ENCODE measurements at places on chromosomes 7 and 10. TPM values are rescaled to one million over a fixed set of nuclear protein-coding genes. Genes with fewer than 3 reads are reported as not detected.
A peak's percentile ranks its signal among the peaks of the same experiment; 100 is the strongest.

GRCh38 chr10:11520892-11521291 lies 90.6 kb downstream of the USP6NL start:
- no peak for DNase-seq

DNA sequence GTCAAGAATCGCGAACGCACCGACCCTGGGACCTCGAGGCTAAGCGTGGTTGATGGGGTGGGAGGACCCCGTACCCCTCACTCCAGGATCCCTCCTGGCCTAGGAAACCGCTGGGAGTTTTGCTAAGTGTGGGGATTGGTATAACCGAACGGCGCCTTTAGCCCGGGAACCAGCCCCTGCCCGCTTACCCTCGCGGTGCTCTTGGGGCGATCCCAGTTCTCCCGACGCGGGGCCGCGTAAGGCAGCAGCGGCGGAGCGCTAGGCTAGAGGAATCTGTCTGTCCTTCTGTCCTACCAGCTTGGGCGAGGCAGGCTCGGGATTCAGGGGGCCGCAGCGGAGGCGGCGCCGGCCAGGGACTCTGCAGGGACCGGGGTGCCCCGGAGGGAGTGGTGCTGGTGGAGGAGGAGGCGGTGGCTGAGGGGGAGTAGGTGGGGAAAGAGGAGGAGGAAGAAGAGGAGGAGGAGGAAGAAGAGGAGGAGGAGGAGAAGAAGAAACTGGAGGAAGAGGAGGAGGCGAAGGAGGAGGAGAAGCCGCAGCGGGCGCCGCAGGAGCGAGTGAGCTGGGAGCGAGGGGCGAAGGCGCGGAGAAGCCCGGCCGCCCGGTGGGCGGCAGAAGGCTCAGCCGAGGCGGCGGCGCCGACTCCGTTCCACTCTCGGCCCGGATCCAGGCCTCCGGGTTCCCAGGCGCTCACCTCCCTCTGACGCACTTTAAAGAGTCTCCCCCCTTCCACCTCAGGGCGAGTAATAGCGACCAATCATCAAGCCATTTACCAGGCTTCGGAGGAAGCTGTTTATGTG lies 439 bp upstream of the EMX2 start:
- peak; percentile 92 for DNase-seq

- DNase-seq, result no peak
Measured at GRCh38 chr7:50538478-50538877, 26.7 kb downstream of the DDC start.

GRCh38 chr10:113854761-113855588 lies 514 bp downstream of the NHLRC2 start:
- DNase-seq, result peak; percentile 50

GRCh38 chr10:73809061-73809818 lies 2.2 kb downstream of the NDST2 start:
- DNase-seq, result no peak

- DNase-seq, result no peak
Measured at GRCh38 chr10:104472505-104472904, 118.9 kb downstream of the CFAP58 start.

GRCh38 chr7:75992083-75992755 lies 2.2 kb downstream of the TMEM120A start:
- DNase-seq, result no peak

- no peak for DNase-seq
Measured at GRCh38 chr7:157035302-157035701, 24.8 kb upstream of the MNX1 start.

GRCh38 chr10:132993271-132994184 lies 51.2 kb upstream of the CFAP46 start:
- no peak for DNase-seq

GRCh38 chr7:36129048-36129534 lies 24.0 kb upstream of the EEPD1 start:
- DNase-seq, result no peak

DNA sequence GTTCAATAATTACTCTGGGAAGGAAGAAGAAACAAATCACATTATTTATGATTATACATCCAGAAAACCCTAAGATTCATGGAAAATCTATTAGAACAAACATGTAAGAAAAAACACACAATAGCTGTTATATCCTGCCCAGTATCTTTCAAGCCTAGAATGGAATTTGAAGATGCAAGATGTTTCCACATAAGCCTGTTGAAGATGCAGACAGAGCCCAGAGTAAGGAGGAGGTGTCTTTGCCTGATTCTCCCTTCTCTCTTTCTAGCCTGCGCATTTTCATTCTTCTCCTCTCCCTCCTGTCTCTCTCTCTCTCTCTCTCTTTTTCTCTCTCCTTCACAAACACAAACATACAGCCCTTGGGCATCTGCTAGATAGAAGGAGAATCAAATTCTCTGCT lies 170.1 kb upstream of the INHBA start:
- DNase-seq, result no peak

DNA sequence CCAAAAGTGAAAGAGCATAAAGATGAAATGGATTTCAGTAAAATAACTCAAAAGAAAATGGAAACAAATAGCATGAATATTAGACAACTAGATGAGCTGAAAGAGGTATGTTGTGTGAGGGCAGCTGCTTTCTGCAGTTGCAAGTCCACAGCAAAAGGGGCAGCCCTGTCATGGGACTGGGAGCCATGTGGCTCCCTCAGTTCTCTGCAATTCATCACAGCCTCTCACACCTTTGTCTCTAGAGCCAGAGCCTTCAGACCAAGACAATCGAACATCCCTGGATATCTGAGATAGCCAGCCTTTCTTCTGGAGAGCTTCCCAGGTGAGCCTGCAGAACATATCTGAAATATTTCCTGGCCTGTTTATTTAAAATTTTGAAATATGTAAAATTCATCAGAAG lies 538.7 kb downstream of the REEP3 start:
- no peak for DNase-seq

- no peak for DNase-seq
Measured at GRCh38 chr7:92336662-92337340, 91.0 kb downstream of the ANKIB1 start.

DNA sequence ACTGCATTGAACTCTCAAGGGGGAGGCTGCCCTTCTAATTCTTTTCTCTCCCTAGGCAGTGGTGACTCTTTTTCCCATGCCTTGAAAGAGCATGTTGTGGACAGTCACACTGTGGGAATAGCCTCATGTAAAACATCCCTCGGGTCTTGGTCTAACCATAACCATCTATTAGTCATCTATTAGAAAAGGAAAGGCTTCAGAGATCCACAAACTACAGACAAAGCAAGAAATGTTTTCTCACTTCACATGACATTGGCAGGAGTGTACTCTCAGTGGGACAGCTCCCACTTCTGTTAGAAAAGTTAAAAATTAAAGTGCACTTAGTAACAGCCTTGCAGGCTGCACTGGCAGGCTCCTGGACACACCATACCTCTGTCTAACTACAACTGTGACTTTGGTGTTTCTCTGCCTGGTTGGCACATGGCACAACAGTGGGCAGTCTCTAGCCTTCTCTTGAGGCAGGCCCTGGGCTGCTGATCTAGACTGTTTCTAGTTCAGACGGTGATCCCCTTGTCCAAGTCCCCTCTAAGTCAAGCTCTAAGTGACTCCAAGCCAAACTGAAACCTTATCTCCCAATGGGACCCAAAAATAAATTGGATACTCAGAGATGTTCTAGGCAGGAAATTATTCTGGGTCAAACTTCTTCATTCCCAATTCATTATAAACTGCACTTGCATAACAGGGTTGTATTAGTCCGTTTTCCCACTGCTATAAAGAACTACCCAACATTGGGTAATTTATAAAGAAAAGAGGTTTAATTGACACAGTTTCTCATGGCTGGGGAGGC lies 57.9 kb upstream of the ITGB1 start:
- no peak for DNase-seq

DNA sequence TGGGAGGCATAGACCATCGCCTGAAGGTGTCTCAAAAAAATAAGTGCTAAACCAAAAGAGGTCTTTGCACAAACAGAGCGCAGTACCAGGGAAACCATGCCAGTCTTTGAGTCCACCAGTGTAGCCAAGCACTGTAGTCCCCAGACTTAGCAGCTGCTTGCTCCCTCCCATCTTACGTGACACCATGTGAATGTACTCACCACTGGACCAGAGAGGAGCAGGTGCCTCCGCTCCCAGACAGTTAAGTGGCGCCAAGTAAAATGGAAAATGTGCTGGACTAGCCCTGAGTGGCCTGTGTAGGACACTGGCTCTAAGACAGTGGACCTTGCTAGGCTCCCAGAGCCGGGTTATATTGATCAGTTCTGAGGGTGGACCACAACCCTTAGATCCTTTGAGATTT lies 47.7 kb upstream of the PLEKHA1 start:
- DNase-seq, result no peak

- no peak for DNase-seq
Measured at GRCh38 chr7:46572691-46573090, 651.6 kb upstream of the IGFBP3 start.

- DNase-seq, result no peak
Measured at GRCh38 chr7:16851829-16852228, 30.0 kb downstream of the AGR3 start.

Gene THSD7A
- polyA plus RNA-seq, result 57.5 TPM

Gene ARHGAP12
- polyA plus RNA-seq, result 30.5 TPM

Gene LRRN3
- 3.3 TPM for polyA plus RNA-seq

Gene INA
- polyA plus RNA-seq, result 0.18 TPM

Gene HOXA13
- not detected for polyA plus RNA-seq

Gene STOX1
- polyA plus RNA-seq, result 9.5 TPM

Gene SEMA3A
- polyA plus RNA-seq, result 15.1 TPM

Gene FLNC
- 18.6 TPM for polyA plus RNA-seq

Measured in renal pelvis (tissue), 12 donors.